ENCODE measurements at places on chromosomes 13 and 19.

DNA sequence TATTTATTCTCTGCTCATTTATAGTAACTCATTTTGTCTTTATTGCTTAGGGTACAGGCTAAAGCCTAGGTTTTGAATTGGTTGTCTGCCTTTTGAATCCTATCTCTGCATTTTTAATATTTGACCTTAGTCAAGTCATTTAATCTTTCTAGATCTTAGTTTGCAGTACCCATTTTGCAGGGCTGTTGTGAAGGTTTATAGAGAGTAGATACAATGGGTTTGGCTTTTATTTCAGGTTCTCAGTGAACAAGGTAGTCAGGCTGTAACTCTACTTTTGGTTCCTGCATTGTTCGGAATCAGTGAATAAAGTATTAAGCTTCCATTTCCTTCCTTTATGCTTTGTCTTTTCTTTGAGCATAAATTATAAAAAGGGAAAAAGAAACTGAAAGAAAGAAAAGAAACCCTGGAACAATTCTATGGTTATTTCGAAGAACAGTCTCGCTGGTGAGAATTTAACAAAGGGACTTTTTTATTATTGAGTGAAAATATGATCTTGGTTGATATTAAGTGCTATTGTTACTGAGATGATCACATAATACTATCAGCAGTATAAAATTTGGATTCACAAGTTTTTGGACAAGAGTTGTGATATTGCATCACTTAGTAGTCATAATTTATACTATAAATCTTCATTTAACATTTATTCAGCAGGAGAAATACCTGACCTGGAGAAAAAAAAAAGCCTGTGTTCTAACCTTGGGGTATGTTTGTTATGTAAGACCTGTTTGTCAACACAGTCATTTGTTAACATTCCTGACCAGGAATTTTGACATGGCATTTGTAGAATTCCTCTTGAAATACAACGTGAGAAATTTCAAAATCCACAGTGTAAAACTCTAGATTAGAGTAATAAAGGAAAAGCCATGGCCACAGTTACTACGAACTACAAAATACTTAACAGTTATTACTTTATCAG, 91.3 kb downstream of the ZMYM2 start:
- no peak for DNase-seq

DNA sequence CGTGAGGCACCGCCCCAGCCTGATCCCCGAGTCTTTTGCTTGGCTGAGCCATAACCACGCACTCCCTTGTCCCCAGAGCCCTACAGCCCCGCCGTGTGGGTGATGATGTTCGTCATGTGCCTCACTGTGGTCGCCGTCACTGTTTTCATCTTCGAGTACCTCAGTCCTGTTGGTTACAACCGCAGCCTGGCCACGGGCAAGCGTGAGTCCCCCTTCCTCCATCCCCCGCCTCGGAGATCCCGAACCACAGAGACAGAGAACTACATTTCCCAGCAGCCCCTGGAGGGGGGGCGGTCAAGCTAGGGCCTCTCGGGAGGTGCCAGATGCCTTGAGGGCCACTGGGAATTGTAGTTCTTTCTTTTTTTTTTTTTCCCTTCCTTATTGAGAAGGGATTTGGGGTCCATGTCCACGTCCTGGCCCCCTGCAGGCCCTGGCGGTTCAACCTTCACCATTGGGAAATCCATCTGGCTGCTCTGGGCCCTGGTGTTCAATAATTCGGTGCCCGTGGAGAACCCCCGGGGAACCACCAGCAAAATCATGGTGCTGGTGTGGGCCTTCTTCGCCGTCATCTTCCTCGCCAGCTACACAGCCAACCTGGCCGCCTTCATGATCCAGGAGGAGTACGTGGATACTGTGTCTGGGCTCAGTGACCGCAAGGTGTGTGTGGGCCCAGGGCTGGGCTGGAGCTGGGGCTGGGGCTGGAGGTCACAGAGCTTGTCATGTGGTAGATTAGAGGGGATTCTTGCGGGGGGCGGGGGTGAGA, 25.9 kb downstream of the GRIN2D start:
- no peak for DNase-seq

GRCh38 chr19:11736696-11737095, 2.0 kb downstream of the ZNF823 start:
- DNase-seq, result no peak

- no peak for DNase-seq
Observed at GRCh38 chr13:79522583-79522982, 41.6 kb downstream of the NDFIP2 start.

Data from stimulated activated CD8-positive, alpha-beta memory T cell treated with anti-CD3 and anti-CD28 coated beads, Interleukin-4, amount 100 ng/mL, for 1 hour (primary cell).